Stimulated activated CD8-positive, alpha-beta memory T cell treated with anti-CD3 and anti-CD28 coated beads, Interleukin-4, amount 100 ng/mL, for 1 hour (primary cell): ENCODE measurements at places on chromosomes 16 and 17.

DNA sequence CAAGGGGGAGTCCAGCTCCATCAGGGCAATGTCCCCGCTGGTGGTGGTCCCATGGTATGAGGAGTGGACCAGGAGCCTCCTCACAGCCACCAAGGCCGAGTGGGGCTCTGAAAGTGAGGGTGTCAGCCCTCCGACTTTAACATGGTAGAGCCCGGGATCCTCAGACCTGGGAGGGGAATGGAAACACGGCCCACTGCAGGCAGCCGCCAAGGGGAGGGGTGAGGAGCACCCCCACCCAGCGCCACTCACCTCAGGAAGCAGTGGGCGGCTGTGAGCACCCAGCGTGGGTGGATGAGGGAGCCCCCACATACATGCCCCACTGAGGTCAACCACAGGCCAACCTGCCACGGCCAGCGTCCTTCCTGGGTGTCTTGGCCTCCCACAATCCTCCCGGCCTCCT lies 10.8 kb downstream of the ZG16B start:
- DNase-seq: no peak

GRCh38 chr17:48603959-48604769 lies 622 bp downstream of the HOXB6 start:
- no peak for DNase-seq

GRCh38 chr16:50411034-50411433 lies 42.2 kb upstream of the BRD7 start:
- DNase-seq: no peak

GRCh38 chr17:11908711-11909146 lies 88.5 kb downstream of the ZNF18 start:
- DNase-seq: no peak

- DNase-seq: no peak
Measured at GRCh38 chr16:23131931-23132621, 17.2 kb downstream of the USP31 start.

GRCh38 chr17:14762736-14763479 lies 462.0 kb downstream of the HS3ST3B1 start:
- DNase-seq: no peak
